ENCODE measurements at places on chromosomes 7 and 10.

DNA sequence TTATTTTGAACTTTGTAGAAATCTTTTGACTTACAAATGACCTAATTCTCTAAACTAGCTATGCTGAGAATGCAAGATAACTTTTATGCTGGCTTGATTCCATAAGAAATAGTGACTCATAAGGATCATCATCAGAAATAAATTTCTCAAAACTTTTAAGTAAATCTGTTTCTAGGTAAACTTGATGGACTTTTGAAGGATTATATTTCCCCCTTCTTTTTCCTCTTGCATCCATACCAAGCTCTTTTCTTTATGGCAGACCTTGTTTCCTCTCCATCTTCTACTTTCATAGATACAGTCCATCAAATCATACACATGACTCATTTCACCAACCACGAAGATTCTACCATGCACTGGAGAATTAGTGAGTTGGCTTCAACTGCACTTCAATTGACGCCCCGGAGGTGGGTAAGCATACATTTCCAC lies 336.3 kb downstream of the KCNMA1 start:
- DNase-seq: peak; percentile 76

DNA sequence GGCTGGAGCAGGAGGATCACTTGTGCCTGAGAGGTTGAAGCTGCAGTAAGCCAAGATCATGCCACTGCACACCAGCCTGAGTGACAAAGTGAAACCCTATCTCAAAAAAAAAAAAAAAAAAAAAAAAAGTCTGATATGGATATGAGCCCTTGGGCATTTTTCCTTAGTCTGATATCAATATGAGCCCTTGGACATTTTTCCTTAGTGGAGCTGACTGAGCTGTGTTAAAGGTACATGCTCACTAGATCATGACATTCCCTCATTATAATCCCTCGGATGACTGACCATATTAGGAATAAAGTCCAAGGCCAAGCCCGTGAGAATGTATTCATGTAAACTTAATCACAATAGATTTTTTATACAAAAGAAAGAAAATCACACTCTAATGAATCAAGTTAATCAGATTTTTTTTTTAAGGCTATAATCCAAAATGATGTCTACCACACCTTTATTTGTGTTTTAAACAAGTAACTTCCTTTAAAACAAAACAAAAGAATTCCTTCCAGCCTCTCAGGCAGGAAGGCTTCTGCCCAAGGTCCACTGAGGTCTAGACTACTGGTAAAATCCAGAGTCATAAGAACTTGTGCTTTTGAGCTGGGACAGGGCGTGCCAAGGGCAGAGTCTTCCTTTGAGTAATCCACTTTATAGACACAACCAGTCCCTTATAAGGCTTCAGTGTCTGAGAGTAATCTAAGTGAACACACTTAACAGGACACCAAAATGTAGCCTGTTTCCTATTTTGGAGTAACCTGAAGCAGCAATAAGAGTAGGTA lies 5.5 kb downstream of the PPA1 start:
- DNase-seq: no peak

DNA sequence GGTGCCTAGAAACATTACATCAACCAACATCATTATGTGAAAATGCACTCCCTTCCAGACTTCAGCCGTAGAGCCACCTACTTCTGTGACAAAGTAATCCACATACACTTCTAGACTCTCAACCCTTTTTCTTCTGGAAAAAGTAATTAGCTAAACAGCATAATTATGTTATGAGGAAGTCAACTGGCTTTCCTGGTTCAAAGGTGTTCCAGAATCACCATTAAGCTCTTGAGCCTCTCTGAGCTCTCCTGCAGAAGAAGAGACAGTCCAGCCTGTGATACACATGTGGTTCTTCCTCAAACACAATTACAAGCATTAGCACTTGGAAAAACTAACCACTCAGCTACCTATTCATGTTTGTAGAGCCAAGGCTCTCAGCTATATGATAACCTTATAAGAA lies 52.5 kb downstream of the TNS3 start:
- DNase-seq: no peak

GRCh38 chr10:94439275-94439861 lies 37.0 kb downstream of the TBC1D12 start:
- DNase-seq: peak; percentile 19

DNA sequence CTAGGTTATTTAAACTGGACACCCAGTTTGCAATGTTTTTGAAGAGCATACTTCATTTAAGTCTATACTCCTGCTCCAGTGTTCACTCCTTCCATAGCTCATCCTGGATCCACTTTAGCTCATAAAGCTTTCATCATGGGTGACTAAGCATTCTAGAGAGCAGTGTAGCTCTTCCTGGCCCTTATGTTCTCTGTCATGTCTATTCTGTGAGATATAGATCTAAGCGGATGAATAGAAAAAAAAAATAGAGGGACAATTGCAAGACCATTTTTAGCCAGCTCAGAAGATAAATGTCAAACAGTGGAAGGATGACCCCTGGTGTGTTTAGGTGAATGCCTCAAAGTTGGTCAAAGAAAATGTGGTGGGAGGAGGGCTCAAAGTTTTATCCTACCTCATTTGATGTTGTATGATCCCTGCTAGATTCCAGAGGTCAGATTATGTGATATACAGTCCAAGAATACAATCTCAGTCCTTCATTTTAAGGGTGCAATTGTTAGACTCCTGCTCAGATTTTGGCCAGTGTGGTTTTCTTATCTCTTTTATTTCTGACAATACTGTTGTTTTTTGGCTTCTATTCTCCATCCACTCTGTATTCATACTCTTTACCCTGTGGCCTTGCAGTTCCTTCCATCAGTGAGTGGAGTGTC lies 7.5 kb upstream of the HECW1 start:
- DNase-seq: no peak

- no peak for DNase-seq
These were observed 146.9 kb downstream of the KCNMA1 start for GRCh38 chr10:77490534-77491314.

DNA sequence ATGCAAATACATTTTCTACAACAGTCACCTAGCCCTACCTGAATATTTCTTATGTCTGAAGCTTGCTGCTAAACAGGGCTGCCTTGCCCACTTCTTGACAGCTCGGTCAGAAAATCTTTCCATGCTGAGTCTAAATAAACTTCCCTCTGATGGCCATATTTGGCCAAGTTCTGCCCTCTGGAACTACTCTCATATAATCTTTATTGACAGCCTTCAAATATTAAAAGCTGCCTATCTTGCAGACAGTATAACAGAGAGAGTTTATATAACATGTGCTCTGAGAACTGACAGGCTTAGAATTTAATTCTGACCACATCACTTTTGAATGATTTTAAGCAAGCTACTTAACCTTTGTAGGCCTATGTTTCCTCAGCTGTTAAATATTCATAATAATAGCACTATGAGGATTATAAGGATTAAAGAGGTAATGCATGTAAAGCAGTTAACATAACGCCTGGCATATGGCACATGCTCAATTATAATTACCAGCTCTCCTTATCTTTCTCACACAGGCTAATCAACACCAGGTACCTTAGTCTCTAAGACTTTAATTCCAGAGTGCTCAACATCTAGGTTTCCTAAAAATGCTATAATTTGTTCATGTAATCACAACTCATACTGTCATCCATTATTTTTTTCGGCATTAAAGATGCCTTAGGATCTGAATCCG lies 334.1 kb downstream of the HPSE2 start:
- no peak for DNase-seq

DNA sequence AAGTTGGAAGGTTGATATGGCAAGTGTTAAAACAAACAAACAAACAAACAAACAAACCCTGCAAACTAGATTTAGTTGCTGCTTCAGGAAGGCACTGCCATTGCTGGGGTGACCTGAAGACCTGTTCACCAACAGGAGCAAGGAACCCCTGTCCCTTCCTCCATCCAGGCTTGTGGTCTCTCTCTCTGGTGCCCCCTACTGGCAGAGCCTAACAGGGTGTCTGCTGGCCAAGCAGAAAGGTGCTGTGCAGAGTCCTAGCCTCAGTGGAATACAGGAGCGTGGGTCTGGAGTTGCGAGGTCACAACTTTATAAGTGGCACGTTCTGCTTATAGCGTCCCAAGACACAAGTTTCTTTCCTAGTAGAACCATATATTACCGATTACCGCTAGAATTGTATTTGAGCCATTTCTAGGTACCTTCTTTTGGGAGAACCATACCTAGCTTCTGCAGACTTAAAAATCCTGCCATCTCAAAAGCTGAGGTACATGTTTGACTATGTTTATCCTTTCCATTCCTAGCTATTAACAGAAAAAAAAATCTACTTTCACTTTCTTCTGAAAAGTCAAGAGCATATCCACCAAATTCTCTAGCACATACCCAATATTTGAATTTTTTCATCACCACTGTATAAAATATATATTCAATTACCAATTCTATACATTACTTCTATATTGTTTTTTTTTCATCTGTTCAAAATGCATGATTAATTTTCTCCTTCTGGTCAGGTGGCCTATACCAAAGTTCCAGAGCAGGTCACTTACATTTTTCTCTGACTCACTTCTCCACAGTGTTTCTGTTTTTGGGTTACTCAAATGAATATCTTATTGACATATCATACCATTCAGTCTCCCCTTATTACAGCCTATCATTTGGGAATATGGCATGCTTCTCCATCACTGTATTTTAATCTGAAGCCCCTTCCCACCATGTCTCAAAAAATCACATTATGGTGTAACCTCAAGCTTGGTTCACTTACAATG lies 29.1 kb upstream of the CALD1 start:
- peak; percentile 48 for DNase-seq

- no peak for DNase-seq
These were observed 351.2 kb downstream of the PTPRN2 start for GRCh38 chr7:158236400-158236799.

GRCh38 chr10:113854761-113855588 lies 514 bp downstream of the NHLRC2 start:
- peak; percentile 65 for DNase-seq

DNA sequence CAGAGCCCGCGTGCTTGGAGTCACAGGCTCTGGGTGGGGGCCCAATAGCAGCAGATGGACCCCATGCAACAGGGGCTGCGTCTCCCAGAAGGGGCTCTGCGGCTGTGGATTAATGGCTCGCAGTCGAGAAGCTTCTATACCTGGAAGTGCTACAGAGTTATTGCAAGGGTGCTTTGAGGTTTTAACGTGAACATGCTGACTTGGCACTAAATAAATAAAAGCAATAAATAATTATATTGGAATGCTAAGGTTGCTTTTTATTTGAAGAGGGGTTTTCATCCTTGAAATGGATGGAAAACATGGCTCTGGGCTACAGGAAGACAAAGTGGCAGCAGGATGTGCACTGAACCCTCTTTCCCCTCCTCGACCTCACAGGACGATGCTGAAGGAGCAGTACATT lies 122.4 kb downstream of the PAXIP1 start:
- no peak for DNase-seq

- DNase-seq: no peak
These were observed 30.3 kb downstream of the ITGB1 start for GRCh38 chr10:32927750-32928149.

DNA sequence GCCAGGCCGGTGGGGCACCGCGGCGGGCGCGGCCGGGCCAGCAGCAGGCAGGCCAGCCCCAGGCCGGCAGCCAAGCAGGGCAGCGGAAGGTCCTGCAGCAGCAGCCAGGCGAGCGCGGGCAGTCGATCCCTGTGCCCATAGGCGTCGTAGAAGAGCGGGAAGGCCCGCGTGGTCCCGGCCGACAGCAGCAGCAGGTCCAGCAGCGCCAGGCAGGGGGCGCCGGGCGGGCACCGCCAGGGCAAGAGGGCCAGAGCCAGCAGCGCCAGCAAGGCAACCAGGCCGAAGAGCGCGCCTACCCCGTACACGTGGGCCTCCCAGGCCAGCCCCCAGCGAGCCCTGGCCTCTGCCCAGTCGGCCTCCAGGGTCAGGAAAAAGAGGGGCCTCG lies 8.4 kb upstream of the RBM28 start:
- no peak for DNase-seq

GRCh38 chr7:85638394-85638793 lies 451.5 kb upstream of the SEMA3D start:
- DNase-seq: no peak

GRCh38 chr7:115037128-115037802 lies 115.4 kb downstream of the MDFIC start:
- no peak for DNase-seq

DNA sequence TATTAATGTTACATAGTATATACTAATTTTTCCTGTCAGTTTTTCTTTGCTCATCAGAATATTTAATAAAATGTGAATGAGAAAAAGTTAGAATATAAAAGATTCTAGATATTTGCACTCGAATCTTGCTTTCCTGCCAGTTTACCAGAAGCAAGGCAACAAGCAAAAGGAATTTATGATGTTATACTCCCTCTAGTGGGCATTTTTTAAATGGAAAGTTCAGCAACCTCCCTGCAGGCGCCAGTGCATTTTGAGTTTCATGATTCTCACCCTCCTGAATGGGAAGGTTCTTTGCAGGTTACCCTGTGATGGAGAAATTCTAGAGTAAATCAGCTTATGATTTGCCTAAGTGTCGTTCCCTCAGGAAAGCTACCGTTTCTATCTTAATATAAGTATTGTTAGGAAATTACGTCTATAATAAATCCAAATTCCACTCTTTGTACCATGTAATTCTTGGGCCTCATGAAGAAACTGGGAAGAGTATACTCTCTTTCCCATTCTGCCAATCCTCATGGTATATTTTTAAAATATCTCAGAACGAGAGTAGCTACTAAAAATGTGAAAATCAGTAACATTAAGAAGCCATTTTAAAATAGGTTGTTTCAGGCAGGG lies 350.0 kb downstream of the CRPPA start:
- peak; percentile 81 for DNase-seq

- no peak for DNase-seq
These were observed 990.3 kb upstream of the ZNF722 start for GRCh38 chr7:63008366-63008765.

- peak; percentile 33 for DNase-seq
These were observed 115.2 kb downstream of the PDE1C start for GRCh38 chr7:31955021-31955420.

DNA sequence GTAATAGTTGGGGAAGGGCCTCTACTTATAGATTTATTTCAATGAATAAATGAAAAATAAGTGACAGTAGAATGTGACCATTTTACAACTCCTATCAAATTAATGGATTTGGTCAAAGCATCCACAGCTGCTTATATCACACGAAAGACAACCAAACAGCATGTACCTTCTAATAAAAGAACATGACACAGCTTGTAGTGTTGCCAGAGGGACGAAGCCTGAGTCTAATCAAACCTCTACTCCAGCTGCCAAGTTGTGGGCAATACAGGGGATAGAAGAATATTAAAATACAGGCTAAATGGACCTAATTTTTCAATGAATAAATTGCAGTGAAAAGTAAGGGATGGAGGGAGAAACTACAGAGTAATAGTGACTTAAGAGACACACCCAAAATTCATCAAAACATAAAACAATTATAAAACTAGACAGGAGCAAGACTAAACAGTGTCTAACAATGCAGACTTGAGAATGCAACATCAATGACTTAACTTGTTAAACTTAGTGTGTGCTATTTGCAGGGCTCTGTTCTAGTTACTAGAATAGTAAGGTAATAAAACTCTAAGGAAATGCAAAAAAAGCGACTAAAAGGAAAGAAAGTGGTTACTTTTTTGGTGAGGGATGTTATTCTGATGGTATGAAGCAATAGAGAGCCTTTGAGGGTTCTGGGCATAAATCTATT lies 853.8 kb downstream of the GRM8 start:
- no peak for DNase-seq

DNA sequence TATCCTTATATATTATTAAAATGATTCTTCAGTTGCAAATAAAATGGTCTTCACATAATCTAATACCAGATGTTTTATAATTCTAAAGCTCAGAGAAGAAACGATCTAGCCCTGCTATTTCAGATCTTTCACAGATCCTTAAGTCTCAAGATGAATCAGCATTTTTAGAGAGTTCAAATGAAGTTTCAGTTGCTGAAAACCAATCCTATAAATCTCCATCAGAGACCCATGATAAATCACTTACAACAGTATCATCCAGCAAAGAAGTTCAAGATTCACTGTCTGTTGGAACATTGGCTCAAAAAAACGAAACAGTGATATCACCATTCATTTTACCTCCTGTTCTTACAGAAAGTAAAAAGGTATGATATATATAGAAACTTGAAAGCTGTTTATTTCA lies 137.0 kb downstream of the CCDC7 start:
- no peak for DNase-seq

All from ELR (cell line).